ENCODE measurements at places on chromosomes 5 and 9.
A peak's percentile ranks its signal among the peaks of the same experiment; 100 is the strongest.

GRCh38 chr5:76836181-76836580 lies 13.6 kb upstream of the S100Z start:
- DNase-seq, result no peak

- no peak for DNase-seq
These were observed 221.7 kb downstream of the FSTL4 start for GRCh38 chr5:133390416-133391353.

GRCh38 chr5:102531506-102531905 lies 32.7 kb upstream of the SLCO6A1 start:
- no peak for DNase-seq

GRCh38 chr9:129458155-129458661 lies 162.7 kb downstream of the C9orf50 start:
- no peak for DNase-seq

DNA sequence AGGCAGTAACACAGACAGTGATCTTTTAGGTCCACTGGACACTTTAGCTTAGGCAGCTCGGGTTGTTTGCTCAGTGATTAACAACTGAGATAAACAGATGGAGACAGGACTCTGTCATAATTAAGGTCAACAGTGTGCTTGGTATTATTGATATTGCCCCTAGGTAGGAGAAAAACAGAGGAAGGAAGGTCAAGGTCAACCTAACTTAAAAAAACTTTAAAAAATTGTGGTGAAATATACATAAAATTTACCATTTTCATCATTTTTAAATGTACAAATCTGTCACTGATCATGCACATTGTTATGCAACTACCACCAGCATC lies 2.1 kb upstream of the HSPA4 start:
- DNase-seq, result no peak

- DNase-seq, result no peak
These were observed 194.3 kb downstream of the PALM2AKAP2 start for GRCh38 chr9:109974143-109974917.

DNA sequence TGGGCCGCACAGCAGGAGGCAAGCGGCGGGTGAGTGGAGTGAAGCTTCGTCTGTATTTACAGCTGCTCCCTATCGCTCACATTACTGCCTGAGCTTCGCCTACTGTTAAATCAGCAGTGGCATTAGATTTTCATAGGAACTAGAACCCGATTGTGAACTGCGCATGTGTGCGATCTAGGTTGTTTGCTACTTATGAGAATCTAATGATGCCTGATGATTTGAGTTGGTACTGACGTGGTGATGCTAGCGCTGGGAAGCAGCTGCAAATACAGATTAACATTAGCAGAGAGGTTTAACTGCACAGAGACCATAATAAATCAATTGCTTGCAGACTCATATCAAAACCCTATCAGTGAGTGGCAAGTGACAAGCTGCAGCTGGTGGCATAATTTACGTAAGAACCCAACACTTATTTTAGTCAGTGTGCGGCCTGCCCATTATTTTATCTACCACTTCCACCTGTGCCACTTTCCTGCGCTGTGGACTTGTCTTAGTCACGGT lies 133.4 kb upstream of the CDH9 start:
- DNase-seq, result no peak

- peak; percentile 13 for DNase-seq
These were observed 810.3 kb upstream of the ACO1 start for GRCh38 chr9:31574006-31574765.

GRCh38 chr5:161064781-161065180 lies 212.8 kb upstream of the ATP10B start:
- DNase-seq, result no peak

DNA sequence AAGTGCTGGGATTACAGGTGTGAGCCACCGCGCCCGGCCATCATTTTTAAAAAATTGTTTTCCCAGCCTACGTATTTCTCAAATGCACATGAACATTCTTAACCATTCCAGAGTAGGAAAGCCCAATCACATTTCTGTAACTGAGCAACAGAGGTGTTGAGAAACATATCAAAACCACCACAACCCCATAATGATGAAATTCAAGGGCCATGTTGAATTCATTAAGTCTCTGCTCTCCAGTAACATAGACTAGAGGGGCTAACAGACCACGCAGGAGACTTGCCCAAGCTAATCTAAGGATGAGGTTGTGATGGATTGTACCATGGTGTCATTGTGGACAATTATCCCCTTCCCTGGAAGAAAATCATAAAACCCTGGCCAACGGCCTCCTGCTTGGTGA lies 52.9 kb downstream of the MYO10 start:
- no peak for DNase-seq

DNA sequence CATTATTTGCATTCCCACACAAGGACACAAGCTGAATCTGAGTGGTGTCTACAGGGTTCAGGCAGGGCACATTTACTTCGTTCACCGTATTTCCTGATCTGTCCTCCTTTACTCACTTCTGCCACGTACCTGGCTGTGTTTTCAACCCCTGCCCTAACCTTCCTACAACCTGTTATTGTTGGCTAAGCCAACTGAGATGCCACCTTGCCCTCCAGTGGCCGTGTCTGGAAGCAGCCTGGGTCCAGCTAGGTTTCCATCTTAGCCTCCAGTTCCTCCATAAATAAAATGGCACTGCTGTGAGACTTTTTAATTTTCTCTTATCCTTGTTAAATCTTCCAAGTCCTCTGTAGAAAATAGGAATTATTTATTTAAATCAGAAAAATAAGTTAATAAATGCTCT lies 64.8 kb downstream of the ATP10B start:
- DNase-seq, result no peak

DNA sequence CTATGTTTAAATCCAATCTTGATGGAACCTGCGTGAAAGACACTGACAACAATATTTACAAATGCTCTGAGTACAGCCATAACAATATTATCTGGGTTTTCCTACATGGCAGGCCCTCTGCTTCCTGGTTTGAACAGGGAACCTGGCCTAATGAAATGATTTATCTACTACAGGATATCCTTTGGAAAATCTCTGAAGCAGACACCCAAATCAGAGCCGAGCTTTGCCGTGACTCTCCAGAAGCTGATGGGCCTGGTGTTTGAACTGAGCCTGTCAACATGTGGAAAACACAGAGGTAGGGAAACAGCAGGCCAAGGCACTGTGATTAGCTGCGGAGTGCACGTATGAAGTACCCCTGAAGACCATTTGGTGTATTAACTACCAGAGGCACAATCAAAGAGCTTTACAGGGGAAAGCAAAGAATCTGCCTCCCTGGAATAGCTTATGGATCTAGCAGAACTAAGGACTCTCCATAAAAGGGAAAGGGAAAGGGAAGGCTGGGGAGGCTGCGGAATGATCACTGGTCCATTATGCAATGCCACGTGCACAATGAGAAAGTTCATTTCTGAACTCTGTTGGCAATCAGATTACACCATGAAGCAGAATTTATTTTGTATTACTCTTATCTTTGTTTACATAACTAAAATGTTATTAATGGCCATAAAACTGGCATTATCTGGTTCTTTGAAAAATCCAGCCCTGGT lies 321.9 kb downstream of the EBF1 start:
- DNase-seq, result no peak

DNA sequence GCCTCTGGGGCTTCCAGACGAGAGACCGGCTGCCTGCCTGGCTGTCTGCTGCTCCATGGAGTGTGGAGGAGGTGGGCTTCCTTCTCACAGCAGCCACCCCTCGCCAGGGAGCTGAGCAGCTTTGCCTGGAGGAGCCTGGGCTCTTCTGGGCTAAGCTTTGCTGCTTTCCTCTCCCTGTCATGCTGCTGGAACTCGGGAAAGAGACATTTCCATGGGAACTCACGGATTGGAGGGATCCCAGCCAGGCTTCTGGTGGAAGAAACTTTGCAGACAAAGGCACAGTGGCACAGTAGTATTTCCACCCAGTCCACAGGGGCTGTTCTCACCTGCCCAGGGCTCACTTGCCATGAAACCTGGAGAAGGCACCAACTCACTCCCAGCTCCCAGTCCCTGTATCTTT lies 5.6 kb upstream of the NTNG2 start:
- DNase-seq, result no peak

DNA sequence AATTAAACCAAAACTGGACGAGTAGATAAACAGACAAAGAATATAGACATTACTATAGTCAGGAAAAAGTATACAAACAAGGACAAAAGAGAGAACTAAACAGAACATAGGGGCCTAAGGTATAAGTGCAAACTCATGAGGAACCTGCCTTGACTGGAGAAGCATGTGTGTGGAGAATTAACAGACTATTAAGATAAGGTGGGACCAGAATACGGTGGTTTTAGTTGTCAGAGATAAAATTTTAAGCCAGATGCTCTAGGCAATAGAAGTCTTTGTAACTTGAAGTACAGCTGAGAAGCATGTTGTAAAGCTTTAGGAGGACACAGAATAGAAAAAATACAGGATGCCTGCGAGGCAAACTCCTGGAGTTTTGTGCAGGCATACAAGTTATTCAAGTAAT lies 707.1 kb downstream of the PTPRD start:
- DNase-seq, result no peak

DNA sequence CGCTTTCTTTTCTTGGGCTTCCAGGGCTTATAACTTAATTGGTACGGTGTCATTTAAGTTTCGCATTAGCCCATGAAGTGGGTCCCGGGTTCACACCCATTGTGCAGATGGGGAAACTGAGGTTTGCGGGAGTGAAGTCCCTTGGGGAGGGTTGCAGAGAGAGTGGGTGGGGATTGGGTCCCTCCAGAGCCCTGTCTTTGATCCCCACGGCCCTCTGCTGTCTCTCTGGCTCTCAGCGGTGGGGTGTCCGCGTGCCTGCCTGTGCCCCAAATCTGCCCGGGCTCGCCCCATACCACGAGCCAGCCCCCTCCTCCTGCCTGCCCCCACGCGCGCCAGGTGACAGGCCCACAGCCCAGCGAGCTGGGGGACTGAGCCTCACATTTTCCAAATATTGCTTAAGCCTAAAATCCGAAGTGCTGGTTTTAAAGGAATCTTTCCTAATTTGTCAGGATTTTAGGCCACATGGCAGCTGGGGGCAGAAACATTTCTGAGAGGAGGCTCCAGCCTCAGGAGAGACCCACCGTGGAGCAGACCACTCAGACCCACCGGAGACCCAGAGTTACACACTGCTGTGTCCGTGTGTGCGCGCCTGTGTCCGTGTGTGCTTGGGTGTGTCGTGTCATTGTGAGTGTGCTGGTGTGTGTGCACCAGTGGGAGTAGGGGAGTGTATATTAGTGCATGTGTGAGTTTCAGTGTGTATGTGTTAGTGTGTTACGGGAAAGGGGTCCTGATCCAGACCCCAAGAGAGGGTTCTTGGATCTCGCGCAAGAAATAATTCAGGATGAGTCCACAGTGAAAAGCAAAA lies 159.5 kb upstream of the IER5L start:
- no peak for DNase-seq

DNA sequence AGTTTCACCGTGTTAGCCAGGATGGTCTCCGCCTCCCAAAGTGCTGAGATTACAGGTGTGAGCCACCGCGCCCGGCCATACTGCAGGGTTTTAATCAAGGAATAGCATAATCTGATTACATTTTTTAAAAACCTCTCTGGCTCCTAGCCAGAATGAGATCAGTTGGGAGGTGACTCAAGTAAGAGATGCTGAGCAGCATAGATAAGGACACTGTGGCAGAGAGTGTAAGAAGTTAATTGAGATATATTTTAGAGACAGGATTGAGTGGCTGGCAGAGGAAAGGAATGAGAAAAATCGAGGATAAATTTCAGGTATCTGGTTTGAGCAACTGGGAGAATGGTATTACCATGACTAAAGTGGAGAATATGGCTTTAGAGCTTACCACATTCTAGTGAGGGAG lies 7.3 kb upstream of the RIGI start:
- DNase-seq, result no peak

DNA sequence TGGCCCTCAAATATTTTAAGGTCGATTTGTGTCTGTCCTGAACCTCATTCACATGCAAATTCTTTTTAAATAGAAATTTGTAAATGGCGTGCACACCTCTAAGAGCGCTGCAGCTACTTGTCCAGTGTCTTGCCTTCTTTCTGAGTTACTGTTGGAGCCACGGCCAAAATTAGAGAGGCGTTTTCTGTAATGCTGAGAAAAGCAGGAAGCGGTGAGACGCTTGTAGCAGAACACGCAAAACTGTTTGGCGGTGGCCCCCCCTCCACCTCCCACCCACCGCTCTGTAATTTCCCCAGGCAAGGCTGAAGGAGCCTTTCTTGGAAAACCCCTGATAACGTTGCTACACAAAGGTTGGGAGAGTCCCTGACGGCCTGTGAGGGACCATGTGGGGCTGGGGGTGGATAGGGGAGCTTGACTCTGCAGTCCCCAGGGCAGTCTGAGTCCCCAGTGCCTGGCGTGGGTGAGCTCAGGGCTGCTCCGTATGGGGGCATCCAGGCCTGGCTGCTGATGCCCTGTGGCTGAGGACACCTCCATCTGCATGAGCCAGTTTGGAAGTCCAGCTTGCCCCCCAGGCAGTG lies 96.5 kb downstream of the GADD45G start:
- DNase-seq, result no peak

- no peak for DNase-seq
These were observed 174.4 kb downstream of the SLIT3 start for GRCh38 chr5:169126481-169127021.

DNA sequence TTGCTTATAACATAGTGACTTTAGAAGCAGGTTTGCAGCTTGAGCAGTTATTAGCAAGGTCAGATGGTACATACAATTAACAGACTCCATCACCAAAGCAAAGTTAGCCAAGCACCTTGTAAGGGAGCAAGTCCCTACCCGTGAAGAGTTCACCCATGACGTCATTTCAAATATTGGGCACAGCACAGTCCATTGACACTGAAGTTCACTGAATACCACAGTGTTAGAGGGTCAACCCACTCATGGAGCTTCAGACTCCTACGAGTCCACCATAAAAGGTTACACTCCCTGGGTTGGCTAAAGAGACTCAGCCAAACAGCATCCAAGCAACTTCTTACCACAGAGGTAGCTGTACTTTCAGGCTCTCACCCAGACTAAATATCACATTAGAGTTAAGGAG lies 77.5 kb downstream of the GALNT10 start:
- DNase-seq, result no peak

All from non-pigmented ciliary epithelial cell (primary cell).